ENCODE measurements at places on chromosomes 6 and 20. TPM values are rescaled to one million over a fixed set of nuclear protein-coding genes. Genes with fewer than 3 reads are reported as not detected.

The ABRACL gene
- 312 TPM for polyA plus RNA-seq

The TMEM74B gene
- polyA plus RNA-seq = not detected

The POU5F1 gene
- polyA plus RNA-seq = 2.0 TPM

The SLC35B3 gene
- 28.0 TPM for polyA plus RNA-seq

The SIRPG gene
- polyA plus RNA-seq = 2.1 TPM

The SLC18B1 gene
- polyA plus RNA-seq = 11.8 TPM

The SLC26A8 gene
- polyA plus RNA-seq = 0.28 TPM

The USP49 gene
- polyA plus RNA-seq = 3.2 TPM

The EEF1A2 gene
- not detected for polyA plus RNA-seq

The SLC22A2 gene
- polyA plus RNA-seq = not detected

The CASP8AP2 gene
- polyA plus RNA-seq = 28.5 TPM

The FAM50B gene
- polyA plus RNA-seq = 9.3 TPM

The PLG gene
- 3.8 TPM for polyA plus RNA-seq

The MRPL2 gene
- 127 TPM for polyA plus RNA-seq

The SPAG4 gene
- polyA plus RNA-seq = 3.3 TPM
